Suppressor macrophage treated with lipopolysaccharide for 4 hours (primary cell): ENCODE measurements at places on chromosomes 2 and 18.

DNA sequence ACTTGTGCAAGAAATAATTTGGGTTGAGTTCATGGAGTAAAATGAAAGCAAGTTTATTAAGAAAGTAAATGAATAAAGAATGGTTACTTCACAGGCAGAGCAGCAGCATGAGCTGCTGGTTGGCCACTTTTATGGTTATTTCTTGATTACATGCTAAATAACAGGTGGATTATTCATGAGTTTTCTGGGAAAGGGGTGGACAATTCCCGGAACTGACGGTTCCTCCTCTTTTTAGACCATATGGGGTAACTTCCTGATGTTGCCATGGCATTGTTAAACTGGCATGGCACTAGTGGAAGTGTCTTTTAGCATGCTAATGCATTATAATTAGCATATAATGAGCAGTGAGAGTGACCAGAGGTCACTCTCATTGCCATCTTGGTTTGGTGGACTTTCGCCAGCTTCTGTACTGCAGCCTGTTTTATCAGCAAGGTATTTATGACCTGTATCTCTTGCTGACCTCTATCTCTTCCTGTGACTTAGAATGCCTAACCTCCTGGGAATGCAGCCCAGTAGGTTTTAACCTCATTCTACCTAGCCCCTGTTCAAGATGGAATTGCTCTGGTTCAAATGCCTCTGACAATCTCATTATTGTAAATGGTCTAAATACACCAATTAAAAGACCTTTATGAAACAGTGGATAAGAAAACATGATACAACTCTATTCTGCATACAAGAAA lies 114.1 kb upstream of the FIGN start:
- no peak for DNase-seq

GRCh38 chr2:207724113-207724512 lies 12.7 kb downstream of the CCNYL1 start:
- DNase-seq = no peak

DNA sequence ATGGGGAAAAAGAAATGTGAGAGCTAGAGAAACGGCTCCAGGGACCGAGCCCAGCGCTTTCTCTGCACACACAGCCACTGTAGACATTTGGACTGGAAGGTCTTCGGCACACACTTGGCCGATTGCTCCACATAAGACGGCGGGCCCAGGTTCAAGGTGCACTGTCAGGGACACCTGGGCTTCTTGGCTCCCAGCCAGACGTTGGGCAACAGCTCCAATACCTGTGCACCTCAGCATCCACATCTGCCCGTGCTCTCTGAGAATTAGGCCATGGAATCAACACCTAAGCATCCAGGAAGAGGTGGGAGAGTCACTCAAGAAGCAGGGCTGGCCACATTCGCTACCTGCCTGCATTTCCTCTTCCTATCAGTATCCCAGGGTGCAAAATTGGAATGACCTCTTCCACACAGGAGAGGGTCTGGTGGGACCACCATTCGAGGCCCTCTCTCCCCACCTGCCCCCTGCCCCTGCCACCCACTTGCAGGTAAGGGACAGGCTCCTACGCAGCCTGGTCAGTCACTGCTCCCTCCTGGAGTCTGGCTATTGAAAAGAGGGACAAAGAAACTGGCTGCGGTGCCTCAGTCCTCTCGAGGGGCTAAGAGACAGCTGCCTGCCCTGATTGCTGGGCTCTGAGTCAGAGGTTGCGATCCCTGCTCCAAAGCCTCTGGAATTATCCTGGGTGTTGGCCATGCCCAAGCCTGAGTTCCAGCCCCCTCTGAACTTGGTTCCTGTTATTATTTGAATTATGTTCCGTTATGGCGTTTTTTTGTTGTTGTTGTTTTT lies 40.1 kb upstream of the TAF1B start:
- no peak for DNase-seq

- DNase-seq = no peak
These were observed 369.9 kb downstream of the FSIP2 start for GRCh38 chr2:186108470-186108869.

DNA sequence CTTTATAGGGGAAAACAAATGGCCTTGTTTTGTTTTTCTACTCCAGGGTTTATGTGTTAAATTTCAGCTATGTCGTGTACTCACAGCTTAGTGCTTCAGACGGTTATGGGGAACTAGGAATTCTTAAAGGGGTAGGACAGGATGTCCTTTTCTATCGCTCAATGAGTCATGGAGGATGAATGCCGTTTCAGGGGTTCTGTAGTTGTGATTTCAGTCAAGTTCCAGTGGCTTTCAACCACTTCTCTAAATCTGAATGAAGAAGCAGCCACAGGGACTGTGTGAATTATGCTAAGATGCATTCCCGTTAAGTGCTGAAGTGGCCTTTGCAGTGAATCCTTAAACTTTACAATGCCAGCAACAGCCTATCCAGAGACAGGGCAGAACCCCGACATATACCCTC lies 1231.7 kb upstream of the ZEB2 start:
- DNase-seq = peak; percentile 95

- DNase-seq = no peak
These were observed 190.2 kb upstream of the COPS8 start for GRCh38 chr2:236895497-236895896.

DNA sequence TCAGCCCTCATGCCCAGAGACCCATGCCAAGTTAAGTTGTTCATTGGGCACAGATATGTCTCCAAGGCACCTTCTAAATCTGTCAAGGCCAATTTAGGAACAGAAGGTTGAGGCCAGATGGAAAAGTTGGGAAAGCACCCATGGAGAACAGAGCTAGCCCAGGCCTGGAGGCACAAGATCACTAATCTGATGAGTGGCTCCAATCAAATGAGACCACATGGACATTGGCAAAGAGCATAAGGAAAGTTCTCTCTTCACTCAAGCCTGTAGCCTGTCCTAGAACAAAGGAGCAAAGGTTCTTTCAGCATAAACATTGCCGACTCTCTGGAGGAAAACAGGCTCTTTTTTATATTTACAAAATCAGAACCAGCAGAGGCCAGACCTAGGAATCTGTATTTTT lies 154.8 kb downstream of the RNF152 start:
- DNase-seq = no peak

DNA sequence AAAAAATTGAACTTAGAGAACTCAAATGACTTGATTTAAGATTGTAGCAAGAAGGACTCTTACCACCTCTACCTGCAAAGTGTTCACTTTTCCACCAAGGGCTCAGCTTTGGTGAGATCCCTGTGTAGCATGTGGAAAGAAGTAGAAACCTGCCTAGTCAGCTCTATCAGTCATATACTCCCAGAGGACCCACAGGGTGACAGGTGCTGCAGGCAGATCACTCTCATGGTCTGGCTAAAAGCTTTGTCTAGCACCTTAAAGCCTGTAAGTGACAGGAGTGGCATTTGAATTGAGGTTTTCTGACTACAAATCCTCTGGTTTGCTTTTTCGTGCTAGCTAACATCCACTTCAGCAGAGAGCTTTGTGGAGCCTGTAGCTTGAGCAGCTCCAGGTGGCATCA lies 18.7 kb upstream of the NEMP2 start:
- no peak for DNase-seq

- DNase-seq = no peak
These were observed 330.4 kb downstream of the LPIN1 start for GRCh38 chr2:12076810-12077209.

GRCh38 chr2:231957913-231958763 lies 3.4 kb upstream of the DIS3L2 start:
- no peak for DNase-seq

GRCh38 chr2:214604861-214605260 lies 194.0 kb downstream of the VWC2L start:
- DNase-seq = no peak

GRCh38 chr2:40488101-40488601 lies 36.3 kb upstream of the SLC8A1 start:
- DNase-seq = peak; percentile 51

- DNase-seq = no peak
These were observed 8.0 kb downstream of the GPR39 start for GRCh38 chr2:132424526-132425121.

- DNase-seq = no peak
These were observed 37.0 kb downstream of the SMAD7 start for GRCh38 chr18:48913775-48914174.

DNA sequence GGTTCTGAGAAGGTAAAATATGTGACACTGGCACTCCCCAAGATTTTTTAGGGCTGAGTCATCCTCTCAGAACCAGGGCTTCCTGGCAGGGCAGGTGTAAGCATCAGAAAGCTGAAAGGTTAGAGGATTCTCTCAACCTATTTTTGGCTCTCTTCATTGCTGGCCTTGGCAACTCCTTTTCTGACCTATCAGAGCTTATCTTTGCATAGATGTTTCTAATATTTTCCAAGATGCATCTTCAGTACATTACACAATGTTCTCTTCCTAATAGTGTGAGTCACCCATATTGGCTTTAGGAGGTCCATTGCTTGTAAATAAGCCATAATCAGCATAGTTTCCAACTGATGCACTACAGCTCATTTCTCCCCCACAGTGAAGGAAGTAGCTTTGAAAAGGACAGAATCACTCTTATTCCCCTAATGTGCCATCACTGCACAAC lies 2008.4 kb upstream of the PIK3C3 start:
- DNase-seq = no peak

DNA sequence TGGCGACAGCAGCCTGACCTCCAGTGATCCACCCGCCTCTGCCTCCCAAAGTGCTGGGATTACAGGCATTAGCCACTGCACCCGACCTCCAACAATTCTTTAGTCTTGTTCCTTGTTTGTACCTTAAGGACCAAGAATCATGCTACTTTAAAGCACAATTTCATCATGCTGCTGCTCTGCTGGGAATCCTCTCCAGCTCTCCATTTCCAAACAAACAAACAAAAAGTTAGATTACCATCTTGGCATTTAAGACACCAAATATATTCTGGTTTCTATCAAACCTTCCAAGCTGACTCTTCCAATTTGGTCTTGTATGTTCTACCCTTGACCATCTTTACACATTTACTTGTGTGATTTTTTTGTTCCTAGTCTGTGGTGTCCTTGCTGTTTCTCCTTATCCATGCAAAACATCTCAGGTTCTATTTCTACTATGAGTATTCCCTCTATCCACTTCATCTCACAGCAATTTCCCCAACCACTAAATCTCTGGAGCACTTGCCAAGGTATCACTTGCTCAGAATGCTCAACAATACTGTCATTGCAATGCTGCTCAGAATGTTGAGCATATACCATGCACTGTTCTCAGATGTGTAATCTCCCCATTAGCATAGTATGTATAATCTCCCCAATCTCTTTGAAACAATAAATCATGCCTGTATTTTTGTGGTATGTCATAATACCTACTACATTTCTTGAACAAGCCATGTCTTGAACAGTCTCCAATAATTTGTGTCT lies 73.2 kb upstream of the GALNT5 start:
- DNase-seq = no peak

GRCh38 chr2:160719116-160719515 lies 225.5 kb upstream of the RBMS1 start:
- no peak for DNase-seq

DNA sequence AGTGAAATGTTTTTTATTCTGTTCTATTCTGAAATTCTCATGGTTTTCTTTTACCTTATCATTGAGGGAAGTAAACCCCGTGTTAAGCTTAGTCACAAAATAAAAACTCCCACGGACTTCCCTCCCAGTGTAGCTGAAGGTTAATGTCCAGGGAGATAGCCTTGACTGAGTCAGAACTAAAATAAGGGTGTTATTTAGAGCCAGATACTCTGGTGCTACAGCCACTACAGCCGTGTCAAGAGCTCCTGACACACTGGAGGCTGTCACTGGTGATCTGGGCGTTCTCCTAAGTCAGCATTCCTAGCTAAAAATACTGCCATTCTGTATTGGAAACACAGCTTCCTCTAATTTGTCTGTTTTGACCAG lies 82.0 kb upstream of the RANBP2 start:
- peak; percentile 97 for DNase-seq

GRCh38 chr2:27989149-27989548 lies 98.6 kb downstream of the BABAM2 start:
- DNase-seq = no peak

GRCh38 chr2:184890311-184890710 lies 292.0 kb downstream of the ZNF804A start:
- DNase-seq = peak; percentile 36

- DNase-seq = no peak
These were observed 77.4 kb downstream of the RNF144A start for GRCh38 chr2:6994536-6995128.

GRCh38 chr2:119519057-119519408 lies 5.2 kb downstream of the SCTR start:
- DNase-seq = no peak

DNA sequence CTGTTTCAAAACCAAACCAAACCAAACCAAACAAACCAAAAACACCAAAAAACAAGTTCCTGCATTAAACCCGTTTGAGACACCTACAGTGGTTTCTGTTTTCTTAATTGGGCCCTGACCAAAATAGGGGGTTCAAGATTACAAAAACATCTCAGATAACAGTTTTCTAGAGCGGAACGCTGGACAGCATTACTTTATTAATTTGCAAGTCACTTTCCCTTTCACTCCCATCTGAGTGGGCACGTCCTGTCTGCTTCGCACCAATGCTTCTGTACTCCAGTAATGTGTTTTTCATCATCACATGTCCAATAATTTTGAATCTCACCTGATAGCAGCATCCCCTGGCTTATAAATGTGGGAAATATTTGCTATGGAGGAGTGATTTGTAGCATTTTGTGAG lies 11.7 kb upstream of the MYO1B start:
- no peak for DNase-seq

GRCh38 chr2:215359576-215359922 lies 47.7 kb downstream of the ATIC start:
- DNase-seq = no peak

DNA sequence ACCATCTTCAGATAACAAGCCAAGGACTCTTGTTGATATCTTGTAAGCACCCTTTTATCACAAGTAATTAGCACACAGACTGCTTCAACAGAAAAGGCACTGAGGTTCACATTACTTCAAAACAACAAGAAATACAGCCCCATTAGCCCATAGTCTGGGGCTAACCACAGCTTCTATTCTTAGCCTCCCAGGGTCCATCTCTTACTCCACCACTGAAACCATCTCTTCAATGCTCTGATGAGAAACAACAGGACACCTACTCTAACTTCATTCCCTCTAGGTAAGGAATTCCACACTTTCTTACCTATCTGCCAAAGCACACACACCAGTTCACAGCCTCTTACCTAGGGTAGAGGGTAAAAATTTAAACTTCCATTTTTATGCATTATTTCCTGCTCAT lies 26.4 kb upstream of the CYTIP start:
- DNase-seq = no peak
